ENCODE measurements at places on chromosomes 2 and 18.

GRCh38 chr2:200668478-200668877, 82.7 kb downstream of the AOX1 start:
- DNase-seq: no peak

DNA sequence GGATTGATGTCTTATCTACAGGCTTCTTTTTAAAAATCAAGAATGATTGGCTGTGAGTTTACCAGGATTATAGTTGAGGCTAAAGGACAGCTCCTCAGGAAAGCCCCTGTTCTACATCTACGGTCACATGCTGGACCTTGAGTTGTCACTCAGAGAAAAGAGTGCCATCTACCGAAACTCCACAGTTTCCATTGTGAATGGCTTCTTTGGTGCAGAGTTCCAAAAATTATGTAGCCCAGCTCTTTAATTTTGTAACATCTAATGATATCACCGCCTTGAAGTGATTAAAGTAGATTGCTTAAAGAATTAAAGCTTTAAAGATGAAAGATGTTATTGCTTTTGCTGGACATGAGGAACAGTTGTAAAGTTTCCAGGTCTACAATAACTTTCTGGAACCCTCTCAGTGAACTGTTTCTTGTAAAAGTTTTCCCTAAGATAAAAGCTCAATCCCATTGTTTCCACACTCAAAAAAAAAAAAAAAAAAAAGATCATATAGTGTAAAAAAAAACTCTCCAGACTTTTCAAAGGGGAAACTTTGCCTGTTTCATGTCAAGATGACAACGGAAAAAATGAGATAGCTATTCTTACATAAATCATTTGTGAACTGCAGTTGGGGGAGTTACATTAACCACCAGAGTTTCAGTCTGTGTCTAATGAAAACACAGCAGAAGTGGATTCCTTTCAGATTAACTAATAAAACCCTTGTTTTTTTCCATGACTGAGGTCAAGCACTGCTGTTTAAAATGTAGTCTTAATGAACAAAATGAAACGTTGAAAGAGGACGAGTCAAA, 4.3 kb downstream of the COL3A1 start:
- no peak for DNase-seq

DNA sequence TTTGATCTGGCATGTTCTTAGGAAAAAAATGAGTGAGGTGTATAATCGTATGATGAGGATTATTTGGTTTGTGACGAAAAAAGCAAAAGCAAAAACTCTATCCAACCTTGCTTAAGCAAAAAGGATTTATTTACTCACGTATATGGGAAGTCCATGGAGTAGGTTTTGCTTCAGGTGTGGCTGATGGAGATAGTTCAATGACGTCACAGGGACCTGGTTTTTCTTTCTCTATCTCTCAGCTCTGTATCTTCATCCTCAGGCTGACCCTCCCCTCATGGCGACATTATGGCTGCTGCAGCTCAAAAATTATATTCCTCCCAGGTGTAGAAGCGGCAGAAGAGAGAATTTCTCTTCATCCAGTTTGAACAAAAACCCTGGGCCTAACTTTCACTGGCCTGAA, 8.9 kb downstream of the TMSB10 start:
- no peak for DNase-seq

DNA sequence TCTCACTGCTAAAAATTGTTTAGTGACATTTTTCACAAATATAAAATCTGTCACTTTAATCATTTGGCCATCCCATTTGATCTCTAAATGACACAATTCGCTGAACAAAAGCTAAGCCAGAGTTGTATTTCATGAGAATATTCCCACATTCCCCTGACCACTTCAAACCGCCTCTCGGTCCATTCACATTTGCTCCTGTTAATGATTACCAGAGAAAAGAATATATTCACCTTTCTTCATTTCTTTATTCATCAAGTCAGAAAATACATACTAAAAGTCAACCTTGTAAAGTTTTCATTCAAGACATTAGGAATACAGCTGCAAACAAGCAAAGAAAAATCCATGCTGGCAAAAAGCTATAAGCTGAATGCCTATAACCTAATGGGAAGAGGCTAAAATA, 225.5 kb downstream of the DOK6 start:
- DNase-seq: no peak

DNA sequence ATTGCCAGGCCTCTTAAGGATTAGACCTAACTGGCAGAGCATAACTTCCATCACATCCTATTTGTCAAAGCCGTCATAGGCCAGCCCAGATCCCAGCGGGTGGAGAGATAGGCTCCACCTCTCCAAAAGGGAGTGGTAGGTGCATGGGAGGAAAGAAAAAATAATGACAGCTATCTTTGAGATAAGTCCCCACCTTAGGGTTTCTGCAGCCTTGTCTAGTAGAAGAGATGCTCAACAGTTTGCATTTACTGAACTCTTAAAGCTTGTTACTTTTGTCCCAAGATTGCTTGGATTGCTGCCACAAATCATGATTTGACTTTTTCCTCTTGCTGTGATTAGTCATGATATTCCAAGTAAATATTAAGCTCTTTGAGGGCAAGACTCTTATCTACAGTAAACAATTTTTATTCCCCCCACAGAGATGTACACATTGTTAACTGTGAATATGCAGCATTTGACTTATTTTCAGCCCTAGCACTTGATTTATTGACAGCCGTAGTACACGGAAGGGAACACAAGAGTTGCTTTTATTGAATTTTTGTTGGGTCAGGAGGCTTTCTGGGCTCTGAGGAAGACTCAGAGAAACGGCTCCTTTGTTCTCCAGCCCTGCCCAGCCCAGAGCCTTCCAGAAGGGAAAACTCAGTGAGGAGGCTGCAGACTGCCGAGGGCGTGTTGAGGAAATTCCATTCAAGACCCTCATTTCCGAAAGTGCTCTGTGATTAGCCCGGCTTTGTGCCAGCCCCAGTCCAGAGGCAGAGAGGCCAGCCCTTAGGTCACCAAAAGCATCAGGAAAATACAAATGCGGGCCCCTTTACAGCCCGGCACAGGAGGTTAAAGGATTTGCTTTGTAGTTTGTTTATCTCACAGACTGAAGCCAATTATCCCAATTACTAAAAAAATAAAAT, 75.5 kb upstream of the ZNF532 start:
- DNase-seq: no peak

- DNase-seq: no peak
These were observed 56.0 kb upstream of the NFU1 start for GRCh38 chr2:69493268-69493667.

DNA sequence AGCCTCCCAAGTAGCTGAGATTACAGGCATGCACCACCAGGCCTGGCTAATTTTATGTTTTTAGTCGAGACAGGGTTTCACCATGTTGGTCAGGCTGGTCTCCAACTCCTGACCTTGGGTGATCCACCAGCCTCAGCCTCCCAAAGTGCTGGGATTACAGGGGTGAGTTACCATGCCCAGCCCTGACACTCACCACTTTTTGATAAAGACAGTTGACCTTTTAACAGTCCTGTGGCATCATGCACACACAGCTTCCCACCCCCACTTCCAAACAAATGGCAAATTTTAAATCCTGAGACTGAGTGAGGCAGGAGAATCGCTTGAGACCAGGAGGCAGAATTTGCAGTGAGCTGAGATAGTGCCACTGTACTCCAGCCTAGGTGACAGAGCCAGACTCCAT, 6.2 kb upstream of the DNAJB2 start:
- no peak for DNase-seq

- no peak for DNase-seq
These were observed 302.6 kb upstream of the SLC14A2 start for GRCh38 chr18:45312555-45313126.

GRCh38 chr2:180625006-180625844, 355.2 kb upstream of the UBE2E3 start:
- no peak for DNase-seq

DNA sequence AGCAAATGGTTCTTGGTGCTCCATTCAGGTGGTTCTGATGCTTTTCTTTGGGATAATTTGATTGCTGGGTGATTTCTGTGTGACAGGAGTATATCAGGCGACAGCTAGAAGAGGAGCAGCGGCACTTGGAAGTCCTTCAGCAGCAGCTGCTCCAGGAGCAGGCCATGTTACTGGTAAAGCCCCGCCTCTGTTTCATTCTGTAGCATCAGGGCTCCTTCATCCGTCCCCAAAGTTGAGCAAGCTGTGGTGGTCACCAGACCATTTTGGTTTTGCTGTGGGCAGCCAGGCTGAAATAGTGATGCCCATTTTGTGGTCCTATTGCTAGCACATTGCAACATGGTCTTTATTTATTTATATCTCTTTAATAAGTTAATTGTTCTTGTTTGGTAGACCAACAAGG, 132.8 kb upstream of the IL1R2 start:
- DNase-seq: no peak

DNA sequence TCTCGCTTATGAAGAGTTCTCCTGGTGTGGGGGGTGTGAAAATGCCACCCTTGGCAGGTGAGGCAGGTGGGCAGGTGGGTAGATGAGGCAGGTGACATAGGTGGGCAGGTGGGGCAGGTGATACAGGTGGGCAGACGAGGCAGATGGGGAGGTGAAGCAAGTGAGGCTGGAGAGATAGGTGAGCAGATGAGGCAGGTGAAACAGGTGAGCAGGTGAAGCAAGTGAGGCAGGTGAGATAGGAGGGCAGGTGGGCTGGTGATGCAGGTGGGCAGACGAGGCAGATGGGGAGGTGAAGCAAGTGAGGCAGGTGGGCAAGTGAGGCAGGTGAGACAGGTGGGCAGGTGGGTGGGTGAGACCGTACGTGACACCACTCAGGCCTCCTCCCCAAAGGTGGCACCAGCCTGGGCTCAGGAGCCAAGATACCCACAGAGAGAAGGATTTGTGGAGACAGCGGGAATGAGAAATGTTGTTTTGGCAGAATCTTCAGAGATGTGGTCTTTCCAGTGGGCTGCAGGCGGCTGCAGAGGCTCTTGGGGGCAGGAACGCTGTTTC, 232.3 kb upstream of the MYT1L start:
- no peak for DNase-seq

DNA sequence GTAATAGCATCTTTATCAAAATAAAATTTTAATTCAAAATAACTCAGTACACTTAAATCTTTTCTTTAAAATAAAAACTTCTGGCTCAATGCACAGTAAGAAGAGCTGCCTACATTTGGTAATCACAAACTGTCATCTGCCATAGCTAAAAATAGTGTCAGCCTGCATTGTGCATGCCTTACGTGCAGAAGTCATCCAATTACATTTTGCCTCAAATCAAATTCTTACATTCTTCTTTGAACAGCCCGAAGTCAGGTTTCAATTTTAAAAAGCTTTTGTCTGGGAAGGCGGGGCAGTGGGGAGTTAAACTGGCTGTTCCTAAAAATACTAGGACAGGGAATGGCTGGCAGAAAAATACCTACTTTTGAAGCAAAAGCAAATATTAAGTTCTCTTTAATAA, 51.1 kb downstream of the RTN4 start:
- no peak for DNase-seq

GRCh38 chr2:98608962-98609604, 694 bp downstream of the UNC50 start:
- no peak for DNase-seq

DNA sequence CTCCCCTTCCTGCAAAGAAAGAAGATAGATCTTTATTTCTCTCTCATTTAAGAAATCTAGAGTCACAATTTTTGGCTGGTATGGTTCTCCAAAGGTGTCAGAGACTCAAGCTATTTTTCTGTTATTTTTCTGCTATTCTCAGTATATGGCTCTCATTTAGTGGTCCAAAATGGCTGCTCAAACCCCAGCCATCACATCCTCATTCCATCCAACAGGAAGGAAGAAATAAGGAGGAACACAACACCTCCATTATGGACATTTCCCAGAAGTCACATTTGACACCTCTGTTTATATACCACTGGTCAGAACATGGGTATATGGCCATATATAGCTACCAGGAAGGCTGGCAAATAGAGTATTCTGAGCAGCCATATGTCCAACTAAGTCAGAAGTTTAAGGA, 7.4 kb upstream of the DDX1 start:
- no peak for DNase-seq

DNA sequence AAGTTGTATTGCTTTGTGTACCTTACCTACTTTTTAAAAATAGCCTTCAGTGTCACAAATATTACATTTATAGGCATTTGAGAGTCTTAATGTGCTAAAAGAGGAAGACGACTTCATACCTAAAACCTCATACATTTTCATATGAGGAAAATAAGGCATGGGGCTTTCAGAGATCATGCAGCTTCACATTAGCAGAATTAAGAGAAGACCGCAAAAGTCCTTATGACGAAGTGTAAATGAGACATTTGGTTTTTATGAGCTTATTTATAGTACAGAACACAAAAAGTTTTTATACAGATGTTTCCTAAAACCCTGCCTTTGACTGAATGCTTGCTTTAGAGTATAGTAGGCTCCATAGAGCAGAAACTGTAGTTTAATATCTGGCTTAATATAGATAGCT, 10.1 kb upstream of the CCDC138 start:
- no peak for DNase-seq

GRCh38 chr2:23436346-23437098, 51.5 kb downstream of the KLHL29 start:
- DNase-seq: no peak

DNA sequence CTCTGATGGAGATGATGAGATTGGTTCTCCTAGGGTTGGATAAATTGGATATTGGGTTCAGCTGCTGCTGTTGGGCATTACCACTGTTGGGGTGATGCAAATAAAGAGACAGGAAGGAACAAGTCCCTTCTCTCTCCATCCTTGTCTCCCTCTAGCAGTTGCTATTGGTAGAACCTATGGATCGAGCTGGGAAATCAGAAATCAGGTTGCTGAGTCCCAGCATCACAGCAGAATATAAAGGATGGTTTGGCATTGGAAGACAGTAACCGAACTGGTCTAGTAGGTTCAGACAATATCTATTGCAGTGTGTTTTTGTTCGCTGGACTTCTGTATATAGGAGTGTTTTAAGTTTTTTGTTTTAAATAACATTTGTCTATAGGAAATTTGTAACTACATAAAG, 8.1 kb downstream of the WDR43 start:
- no peak for DNase-seq

DNA sequence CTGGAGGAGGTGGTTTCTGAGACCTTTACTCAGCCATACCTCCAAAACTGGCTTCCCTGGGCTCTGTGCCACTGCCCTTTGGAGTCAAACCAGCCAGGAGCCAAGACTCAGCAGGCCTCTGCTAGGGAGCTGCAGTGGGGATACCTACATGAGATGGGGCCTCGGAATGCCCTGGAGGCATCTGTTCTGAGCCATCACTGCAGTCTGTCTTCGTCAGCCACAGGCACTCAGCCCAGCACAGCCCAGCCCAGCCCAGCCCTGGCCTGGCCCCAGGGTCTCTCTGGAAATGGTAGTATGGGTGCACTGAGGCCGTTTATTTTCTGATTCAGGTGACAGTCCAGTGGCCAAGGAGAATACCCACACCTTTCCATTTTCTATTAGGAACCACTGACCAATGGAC, 209.8 kb downstream of the CELF4 start:
- DNase-seq: no peak

DNA sequence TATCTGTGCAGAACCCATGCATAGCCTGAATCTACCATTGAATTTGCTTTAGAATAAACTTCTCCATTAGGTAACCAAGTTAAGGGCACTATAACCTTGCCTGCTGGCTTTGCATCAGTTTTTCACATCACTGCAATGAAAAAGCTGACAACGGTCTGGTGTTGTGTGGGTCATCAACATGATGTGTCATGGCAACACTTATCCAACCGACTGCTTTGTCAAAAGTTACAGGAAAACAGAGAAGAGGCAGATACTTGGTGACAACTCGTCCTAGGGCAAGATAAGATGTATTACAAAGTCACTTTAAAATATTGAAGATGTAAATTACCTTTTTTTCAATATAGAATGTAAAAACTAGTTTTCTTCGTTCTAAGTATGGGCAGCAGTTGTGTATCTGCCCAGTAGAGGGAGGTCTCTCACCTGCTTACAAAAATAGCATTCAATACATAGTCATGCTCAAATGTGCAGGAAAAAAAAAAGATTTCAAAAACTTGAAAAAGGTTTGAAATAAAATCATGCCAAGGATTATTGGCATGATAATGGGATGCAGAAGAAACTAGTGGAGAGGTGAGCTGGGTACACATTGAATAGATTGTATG, 96.3 kb downstream of the EVA1A start:
- DNase-seq: no peak

Data from NCI-H2029 treated with DMSO at 0.1 percent for 48 hours (cell line).